ENCODE measurements at places on chromosomes 6 and 20.

- no peak for DNase-seq
- peaks cover 13% of the 10 kb centered on the region for H3K36me3 ChIP-seq
Measured at GRCh38 chr6:82240186-82240585, 7.4 kb downstream of the IBTK start.

DNA sequence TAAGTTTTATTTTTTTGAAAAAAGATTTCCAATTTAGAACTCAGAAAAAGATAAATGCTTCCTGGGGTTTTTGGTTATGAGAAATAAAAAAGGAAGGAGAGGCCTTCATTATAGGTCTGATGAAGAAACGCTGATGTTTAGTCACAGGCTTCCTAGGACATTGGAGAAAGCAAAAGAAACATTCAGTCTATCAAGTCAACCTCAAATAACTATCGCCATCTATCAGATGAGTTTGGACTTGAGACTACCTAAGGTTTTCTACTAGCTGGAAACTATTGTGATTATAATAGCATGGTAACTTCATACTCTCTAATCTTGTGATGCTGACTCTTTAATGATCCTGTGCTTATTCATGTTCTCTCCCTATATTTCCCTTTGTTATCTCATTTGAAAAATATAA lies 171.3 kb downstream of the TPBG start:
- no peaks in the 10 kb centered on the region for H3K36me3 ChIP-seq
- H3K27ac ChIP-seq: no peak overlapping the region
- H3K4me1 ChIP-seq: peaks cover 1% of the 10 kb centered on the region
- H3K27me3 ChIP-seq: no peaks in the 10 kb centered on the region
- no peak for DNase-seq

DNA sequence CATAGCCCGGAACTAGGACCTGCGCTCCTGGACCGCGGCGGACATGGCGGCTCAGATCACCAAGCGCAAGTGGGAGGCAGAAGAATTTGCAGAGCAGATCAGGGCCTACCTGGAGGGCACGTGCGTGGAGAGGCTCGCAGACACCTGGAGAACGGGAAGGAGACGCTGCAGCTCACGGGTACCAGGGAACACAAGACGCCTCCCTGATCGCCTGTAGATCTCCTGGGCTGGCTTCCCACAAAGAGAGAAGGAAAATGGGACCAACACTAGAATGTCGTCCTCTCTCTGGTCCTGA lies 15.1 kb upstream of the HLA-A start:
- peak overlapping the region; percentile 96 for H3K27ac ChIP-seq
- H3K27me3 ChIP-seq: no peaks in the 10 kb centered on the region
- H3K4me3 ChIP-seq: peak overlapping the region; percentile 89
- peaks cover 9% of the 10 kb centered on the region for H3K4me1 ChIP-seq
- no peak for DNase-seq

GRCh38 chr20:36034875-36035274 lies 66.5 kb downstream of the CNBD2 start:
- H3K27me3 ChIP-seq: peaks cover 12% of the 10 kb centered on the region
- H3K27ac ChIP-seq: no peak overlapping the region
- no peaks in the 10 kb centered on the region for H3K4me1 ChIP-seq
- no peak for DNase-seq
- no peak overlapping the region for H3K4me3 ChIP-seq

DNA sequence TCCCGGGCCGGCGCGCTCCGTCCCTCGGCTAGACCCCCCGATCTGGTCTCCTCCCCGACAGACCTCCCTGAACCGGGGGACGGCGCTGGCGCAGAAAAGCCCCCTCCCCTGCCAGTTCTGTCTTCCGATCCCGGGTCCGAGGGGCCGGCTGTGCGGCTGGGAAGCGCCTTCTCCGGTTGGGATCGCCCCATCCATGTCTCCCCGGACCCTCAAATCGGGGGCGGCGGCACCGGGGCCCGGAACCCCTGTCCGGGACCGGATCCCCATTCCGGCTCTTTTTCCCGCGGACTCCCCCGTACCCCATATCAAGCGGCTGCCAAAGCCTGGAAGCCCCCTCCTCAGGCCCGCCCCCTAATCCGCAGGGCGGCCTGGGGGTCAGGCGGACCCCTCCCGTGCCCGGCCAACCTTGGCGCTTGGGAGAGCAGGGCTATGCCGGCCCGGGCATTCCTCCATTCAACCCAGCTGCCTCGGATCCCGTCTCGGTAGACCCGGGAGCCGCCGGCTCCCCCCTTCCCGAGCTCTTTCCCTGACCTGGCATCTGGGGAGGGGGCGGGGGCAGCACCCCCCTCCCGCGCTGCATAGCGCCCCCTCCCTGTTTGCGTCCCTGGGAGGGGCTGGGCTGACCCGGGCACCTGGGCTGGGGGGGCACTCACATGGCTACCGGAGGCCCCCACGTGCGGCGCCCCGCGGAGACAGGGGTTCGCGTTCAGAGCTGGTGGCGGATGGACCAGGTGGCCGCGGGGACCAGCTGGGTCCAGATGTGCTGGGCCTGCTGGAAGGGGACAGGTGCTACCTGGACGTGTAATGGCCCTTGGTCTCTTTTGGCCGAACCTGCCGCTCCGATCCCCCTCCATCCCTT lies 643 bp downstream of the DLGAP4 start:
- no peak for DNase-seq
- H3K36me3 ChIP-seq: peaks cover 3% of the 10 kb centered on the region
- H3K4me3 ChIP-seq: peak overlapping the region; percentile 30

GRCh38 chr6:41687501-41688175 lies 47.8 kb downstream of the TFEB start:
- H3K36me3 ChIP-seq: peaks cover 14% of the 10 kb centered on the region
- H3K4me3 ChIP-seq: no peak overlapping the region
- DNase-seq: no peak
- peaks cover 7% of the 10 kb centered on the region for H3K4me1 ChIP-seq

DNA sequence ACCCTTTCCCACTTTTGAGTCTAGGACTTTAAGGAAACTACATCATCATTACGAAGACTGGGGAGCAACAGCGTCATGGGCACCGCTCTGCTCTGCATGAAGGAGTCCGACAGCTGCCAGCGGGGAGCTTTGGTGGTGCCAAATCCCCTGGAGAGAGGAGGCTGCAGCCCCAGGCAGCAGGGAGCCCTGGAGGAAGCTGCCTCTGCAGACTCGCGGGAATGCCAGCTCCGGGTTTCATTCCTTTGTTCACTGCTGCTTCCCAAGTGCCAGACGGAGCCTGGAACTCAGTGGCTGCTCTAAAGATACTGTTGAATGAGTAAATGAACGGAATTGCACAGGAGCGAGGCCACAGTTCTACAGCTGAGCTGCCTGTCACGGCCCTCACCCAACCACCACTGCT lies 196.5 kb upstream of the THBS2 start:
- no peak overlapping the region for H3K27ac ChIP-seq
- DNase-seq: no peak

- no peak overlapping the region for H3K4me3 ChIP-seq
- H3K4me1 ChIP-seq: peaks cover 37% of the 10 kb centered on the region
- H3K27ac ChIP-seq: no peak overlapping the region
- no peaks in the 10 kb centered on the region for H3K27me3 ChIP-seq
- H3K36me3 ChIP-seq: peaks cover 27% of the 10 kb centered on the region
- no peak for DNase-seq
Measured at GRCh38 chr20:64069614-64070243, 6.7 kb downstream of the TCEA2 start.

DNA sequence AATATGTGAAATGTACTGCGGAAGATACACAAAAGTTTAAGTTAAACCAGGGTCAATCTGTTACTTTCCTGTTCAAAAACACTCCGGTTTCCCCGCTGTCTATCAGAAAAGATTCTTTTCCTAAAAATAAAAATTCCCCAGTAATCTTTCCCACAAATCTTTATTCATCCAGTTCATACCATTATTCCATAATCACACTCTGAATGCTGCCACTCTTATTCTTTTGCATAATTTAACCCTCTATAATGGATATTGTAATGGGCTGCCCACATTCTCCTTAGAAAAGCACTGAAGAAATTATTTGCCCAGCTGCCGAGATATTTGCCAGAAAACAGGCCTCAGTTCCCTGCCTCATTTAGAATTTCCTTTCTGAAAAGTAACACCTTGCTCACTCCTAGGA lies 68.6 kb downstream of the EPHA7 start:
- no peak for DNase-seq
- no peak overlapping the region for H3K4me3 ChIP-seq
- no peaks in the 10 kb centered on the region for H3K27me3 ChIP-seq

- H3K36me3 ChIP-seq: peaks cover 14% of the 10 kb centered on the region
- no peak for DNase-seq
- H3K4me3 ChIP-seq: no peak overlapping the region
- H3K4me1 ChIP-seq: peaks cover 51% of the 10 kb centered on the region
- H3K27me3 ChIP-seq: peaks cover 78% of the 10 kb centered on the region
- H3K27ac ChIP-seq: no peak overlapping the region
Measured at GRCh38 chr6:75203721-75204120, 2.1 kb downstream of the COL12A1 start.

DNA sequence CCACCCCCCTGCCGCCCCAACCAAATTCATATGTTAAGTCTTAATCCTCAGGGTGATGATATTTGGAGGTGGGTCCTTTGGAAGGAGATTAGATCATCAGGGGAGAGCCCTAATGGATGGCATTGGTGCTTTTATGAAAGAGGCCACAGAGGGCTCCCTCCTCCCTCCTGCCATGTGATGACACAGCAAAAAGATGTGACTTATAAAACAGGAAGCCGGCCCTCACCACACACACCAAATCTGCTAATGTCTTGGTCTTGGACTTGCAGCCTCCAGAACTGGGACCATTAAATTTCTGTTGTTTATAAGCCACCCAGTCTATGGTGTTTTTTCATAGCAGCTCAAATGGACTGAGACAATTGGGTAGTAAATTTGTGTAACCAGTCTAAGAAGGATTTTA lies 176.3 kb downstream of the ADGRG6 start:
- H3K36me3 ChIP-seq: no peaks in the 10 kb centered on the region
- no peak for DNase-seq
- H3K4me1 ChIP-seq: peaks cover 6% of the 10 kb centered on the region
- H3K27me3 ChIP-seq: peaks cover 12% of the 10 kb centered on the region
- H3K4me3 ChIP-seq: no peak overlapping the region

DNA sequence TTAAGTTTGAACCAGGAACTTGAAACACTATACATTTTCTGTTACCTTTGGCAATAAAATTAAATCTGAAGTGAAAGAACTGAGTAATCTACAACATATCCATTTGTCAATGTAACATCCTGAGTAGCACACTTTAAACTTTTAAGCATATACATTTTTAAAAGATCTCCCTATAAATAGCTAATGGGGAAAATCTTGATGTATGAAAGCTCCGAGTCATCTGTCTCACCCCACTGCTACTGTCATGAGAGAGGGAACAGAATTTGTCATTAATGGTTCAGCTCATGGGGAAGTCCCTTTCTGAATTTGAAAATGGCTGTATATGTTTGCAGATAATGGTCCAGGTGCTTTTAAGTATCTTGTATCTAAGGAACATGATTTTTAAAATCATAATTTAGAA lies 55.2 kb upstream of the NOX3 start:
- no peaks in the 10 kb centered on the region for H3K36me3 ChIP-seq
- H3K27me3 ChIP-seq: peaks cover 10% of the 10 kb centered on the region
- no peak overlapping the region for H3K27ac ChIP-seq
- no peak for DNase-seq

DNA sequence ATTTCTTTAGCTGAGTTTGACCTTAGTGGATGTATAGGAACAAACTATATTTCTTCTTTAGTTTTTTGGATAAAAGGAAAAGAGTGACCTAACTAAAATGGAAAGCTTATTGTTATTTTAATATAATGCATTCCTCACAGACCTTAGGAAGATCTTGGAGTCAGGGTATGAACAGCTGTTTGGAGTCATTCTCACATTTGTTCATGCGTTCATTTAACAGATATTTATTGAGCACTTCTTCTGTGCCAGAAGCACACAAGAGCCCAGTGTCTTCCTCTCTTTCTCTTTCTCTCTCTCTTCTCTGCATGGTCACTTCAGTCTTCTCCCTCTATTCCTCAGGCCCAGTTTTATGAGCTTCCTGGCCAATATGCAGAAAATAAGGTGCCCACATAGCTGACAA lies 744.0 kb upstream of the MAP3K7 start:
- no peaks in the 10 kb centered on the region for H3K4me1 ChIP-seq
- no peaks in the 10 kb centered on the region for H3K27me3 ChIP-seq
- no peak overlapping the region for H3K4me3 ChIP-seq
- DNase-seq: no peak
- H3K36me3 ChIP-seq: no peaks in the 10 kb centered on the region
- H3K27ac ChIP-seq: no peak overlapping the region

GRCh38 chr6:21898107-21898796 lies 304.7 kb downstream of the SOX4 start:
- no peak overlapping the region for H3K27ac ChIP-seq
- no peak overlapping the region for H3K4me3 ChIP-seq
- H3K27me3 ChIP-seq: no peaks in the 10 kb centered on the region
- no peaks in the 10 kb centered on the region for H3K36me3 ChIP-seq

DNA sequence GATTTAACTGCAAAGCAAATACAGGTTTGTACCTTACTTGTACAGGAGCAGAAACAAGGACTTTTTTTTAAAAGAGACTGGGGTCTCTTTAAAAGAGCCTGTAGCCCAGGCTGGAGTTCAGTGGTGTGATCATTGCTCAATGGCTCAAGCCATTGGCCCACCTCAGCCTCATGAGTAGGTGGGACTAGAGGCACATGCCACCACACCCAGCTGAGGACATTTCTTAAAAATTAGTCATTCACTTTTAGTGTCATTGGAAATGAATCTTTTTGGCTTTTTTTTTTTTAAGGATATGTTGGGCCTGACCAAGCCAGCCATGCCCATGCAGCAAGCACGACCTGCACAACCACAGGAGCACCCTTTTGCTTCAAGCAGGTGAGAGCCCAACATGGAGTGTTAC lies 16.9 kb downstream of the SEC23B start:
- no peaks in the 10 kb centered on the region for H3K27me3 ChIP-seq
- peaks cover 3% of the 10 kb centered on the region for H3K4me1 ChIP-seq
- no peak for DNase-seq
- peak overlapping the region; percentile 84 for H3K27ac ChIP-seq
- H3K4me3 ChIP-seq: no peak overlapping the region
- peaks cover 51% of the 10 kb centered on the region for H3K36me3 ChIP-seq

DNA sequence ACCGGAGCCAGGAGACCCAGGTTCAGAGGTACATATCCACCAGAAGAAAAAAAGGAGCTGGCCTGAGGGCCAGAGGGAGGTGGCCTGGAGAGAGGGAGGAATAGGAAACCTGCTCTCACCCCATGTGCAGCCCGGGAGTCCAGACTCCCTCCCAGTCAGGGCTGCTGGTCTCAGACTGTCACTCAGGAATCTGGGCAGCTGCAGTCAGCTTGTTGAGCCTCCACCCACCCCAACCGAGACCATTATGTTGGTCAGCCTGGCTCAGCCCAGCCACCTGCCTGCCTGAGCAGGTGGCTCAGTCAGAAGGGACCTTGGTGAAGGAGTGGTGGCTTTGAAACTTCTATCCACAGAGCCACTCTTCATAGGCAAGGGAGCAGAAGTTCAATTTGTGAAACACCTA lies 53.3 kb upstream of the EPB41L1 start:
- no peak overlapping the region for H3K27ac ChIP-seq
- H3K36me3 ChIP-seq: no peaks in the 10 kb centered on the region
- no peak for DNase-seq
- H3K4me3 ChIP-seq: no peak overlapping the region

DNA sequence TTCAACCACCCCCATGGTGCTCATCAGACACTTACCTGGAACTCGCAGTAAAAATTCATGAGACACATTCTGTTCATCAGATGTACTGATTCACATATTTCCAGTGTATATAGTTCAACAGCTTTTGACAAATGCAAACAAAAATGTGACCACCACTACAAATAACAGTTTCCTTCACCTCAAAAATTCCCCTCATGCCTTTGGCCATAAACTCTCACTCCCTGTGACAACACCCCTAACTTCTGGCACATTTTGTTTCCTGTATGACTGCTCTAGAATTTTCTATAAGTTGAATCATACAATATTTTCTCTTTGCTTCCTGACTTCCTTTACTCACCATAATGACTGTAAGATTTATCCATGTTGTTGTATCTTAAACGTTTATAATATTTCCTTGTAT lies 63.7 kb downstream of the C6orf118 start:
- H3K27ac ChIP-seq: no peak overlapping the region
- H3K27me3 ChIP-seq: no peaks in the 10 kb centered on the region
- no peaks in the 10 kb centered on the region for H3K36me3 ChIP-seq

Measured in effector memory CD8-positive, alpha-beta T cell (primary cell).